ENCODE measurements at places on chromosomes 7 and 10. TPM values are rescaled to one million over a fixed set of nuclear protein-coding genes. Genes with fewer than 3 reads are reported as not detected.

GRCh38 chr7:28096713-28097112 lies 83.9 kb downstream of the JAZF1 start:
- DNase-seq, result peak; percentile 49

- DNase-seq, result no peak
Observed at GRCh38 chr10:121823993-121824463, 103.8 kb downstream of the ATE1 start.

Gene SPAM1
- polyA plus RNA-seq, result not detected

GRCh38 chr7:113113912-113114311 lies 4.4 kb downstream of the SMIM30 start:
- DNase-seq, result no peak

GRCh38 chr7:90972906-90973550 lies 291.2 kb upstream of the FZD1 start:
- no peak for DNase-seq

Gene FBXL15
- polyA plus RNA-seq, result 4.3 TPM

GRCh38 chr7:106064316-106064715 lies 47.8 kb downstream of the SYPL1 start:
- DNase-seq, result no peak

DNA sequence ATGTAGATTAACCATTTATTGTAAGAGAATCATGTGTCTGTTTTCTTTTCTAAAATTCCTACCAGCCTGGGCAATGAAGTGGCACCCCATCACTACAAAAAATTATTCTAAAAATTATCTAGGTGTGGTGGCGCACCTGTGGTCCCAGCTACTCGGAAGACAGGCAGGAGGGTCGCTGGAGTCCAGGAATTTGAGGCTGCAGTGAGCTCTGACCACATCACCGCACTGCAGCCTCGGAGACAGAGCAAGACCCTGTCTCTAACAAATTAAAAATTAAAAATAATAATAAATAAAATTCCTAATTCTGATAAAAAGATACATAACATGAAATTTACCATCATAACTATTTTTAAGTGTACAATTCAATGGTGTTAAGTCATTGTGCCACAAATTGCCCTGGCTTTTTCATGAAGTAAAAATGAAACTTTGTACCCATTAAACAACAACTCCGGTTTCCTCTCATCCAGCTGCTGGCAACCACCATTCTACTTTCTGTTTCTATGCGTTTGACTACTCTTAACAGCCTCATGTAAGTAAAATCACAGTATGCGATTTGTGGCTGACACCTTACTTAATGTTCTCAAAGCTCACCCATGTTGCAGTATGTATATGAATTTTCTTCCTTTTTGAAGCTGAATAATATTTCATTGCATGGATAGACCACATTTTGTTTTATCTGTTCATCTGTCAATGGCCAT lies 20.6 kb upstream of the USP6NL start:
- DNase-seq, result no peak

GRCh38 chr10:127456122-127456521 lies 93.0 kb upstream of the NPS start:
- DNase-seq, result no peak

DNA sequence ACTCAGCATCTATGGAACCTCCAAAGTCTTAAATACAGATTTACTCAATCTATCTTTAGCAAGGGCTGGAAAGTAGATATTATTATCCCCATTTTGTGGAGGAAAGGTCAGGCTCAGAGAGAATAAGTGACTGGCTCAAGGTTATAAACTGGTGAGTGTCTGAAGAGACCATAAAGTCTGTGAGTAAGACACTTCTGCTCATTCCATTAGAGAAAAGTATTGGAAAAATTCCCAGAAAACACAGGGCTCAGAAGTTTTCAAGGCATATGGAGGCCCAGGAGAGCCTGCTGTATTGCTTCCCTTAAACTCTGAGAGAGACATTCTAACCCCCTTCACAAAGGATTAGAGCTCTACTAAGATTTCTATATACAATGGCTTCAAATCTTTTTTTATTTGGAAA lies 134.8 kb downstream of the PCDH15 start:
- no peak for DNase-seq

- no peak for DNase-seq
Observed at GRCh38 chr7:92631850-92632487, 41.8 kb upstream of the FAM133B start.

- DNase-seq, result no peak
Observed at GRCh38 chr10:98338896-98339295, 70.9 kb upstream of the LOXL4 start.

Gene NPY
- polyA plus RNA-seq, result 0.32 TPM

DNA sequence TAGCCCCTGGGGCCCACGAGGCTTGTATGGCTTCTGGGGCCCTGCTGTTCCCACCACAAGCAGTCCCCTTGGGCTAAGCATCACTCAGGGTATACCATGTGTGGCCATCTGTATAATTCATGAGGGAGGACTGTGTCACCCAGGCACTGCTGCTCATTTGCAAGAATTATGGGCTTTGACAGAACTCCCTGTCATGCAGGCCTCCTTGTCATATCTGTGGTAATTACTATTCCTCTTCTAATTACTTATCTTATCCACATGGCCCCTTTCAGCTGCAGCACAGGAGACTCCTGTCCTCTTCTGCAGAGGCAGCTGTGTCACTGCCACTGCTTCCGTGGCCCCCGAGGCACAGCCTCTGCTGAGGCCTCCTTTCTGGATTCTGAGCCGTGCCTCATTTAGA lies 46.3 kb downstream of the LRMDA start:
- DNase-seq, result no peak

GRCh38 chr7:2441430-2442058 lies 34.7 kb downstream of the GRIFIN start:
- no peak for DNase-seq

GRCh38 chr7:84422790-84423189 lies 228.2 kb upstream of the SEMA3A start:
- DNase-seq, result no peak

DNA sequence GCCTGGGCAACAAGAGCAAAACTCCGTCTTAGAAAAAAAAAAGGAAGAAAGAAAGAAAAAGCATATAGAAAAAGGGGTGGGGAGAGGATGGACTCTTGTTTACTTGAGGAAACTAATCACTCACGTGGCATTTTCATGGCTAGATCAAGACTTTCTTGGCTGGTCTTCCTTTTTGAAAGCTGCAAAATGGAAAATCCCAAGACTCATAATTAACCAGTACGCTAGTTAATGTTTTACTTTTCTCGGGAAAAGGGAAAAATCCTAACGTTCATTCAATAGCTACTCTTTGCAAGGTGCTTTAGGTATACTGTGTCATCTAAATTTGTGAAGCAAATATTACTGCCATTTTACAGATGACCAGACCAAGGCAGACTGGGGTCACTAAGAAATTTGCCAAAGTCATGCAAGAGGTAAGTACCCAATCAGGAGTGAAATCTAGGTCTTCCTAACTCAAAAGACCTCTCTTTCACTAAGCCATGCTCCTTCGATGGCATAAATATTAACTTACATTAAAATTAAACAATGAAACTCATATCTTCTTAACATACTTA lies 24.4 kb downstream of the NAPEPLD start:
- DNase-seq, result no peak

- no peak for DNase-seq
Observed at GRCh38 chr10:93757136-93757535, 600 bp upstream of the LGI1 start.

DNA sequence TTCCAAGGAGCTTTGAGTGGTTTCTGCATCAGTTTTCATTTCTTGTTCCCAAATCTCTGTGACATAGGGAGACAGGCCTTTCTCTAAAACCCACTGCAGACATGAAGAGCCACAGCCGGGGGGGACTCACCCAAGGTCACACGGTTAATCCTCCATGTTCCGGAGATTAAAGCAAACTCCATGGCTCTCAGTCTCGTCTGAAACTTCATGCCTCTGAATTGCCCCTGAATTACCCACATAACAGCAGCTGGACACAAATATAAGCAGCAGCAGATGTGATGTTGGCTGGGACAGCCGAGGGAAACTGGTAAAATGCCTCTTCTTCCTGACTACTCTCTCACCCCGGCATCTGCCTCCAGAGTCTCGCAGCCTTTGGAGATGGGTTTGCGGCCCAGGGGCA lies 402.2 kb downstream of the DNAJB6 start:
- no peak for DNase-seq

- no peak for DNase-seq
Observed at GRCh38 chr7:51024867-51025266, 242.2 kb upstream of the GRB10 start.

GRCh38 chr10:117318909-117319308 lies 56.3 kb downstream of the PDZD8 start:
- no peak for DNase-seq

- DNase-seq, result no peak
Observed at GRCh38 chr7:66747881-66748511, 7.5 kb downstream of the RABGEF1 start.

Gene CDK1
- 98.7 TPM for polyA plus RNA-seq

GRCh38 chr10:113084031-113084430 lies 134.0 kb downstream of the TCF7L2 start:
- no peak for DNase-seq

Gene ZNF804B
- polyA plus RNA-seq, result 0.04 TPM

GRCh38 chr7:151993977-151994676 lies 31.3 kb upstream of the GALNT11 start:
- no peak for DNase-seq

- DNase-seq, result no peak
Observed at GRCh38 chr7:109659261-109659660, 1089.6 kb downstream of the DNAJB9 start.

GRCh38 chr7:136480901-136481300 lies 387.6 kb upstream of the CHRM2 start:
- no peak for DNase-seq

Gene C7orf57
- polyA plus RNA-seq, result 2.7 TPM

DNA sequence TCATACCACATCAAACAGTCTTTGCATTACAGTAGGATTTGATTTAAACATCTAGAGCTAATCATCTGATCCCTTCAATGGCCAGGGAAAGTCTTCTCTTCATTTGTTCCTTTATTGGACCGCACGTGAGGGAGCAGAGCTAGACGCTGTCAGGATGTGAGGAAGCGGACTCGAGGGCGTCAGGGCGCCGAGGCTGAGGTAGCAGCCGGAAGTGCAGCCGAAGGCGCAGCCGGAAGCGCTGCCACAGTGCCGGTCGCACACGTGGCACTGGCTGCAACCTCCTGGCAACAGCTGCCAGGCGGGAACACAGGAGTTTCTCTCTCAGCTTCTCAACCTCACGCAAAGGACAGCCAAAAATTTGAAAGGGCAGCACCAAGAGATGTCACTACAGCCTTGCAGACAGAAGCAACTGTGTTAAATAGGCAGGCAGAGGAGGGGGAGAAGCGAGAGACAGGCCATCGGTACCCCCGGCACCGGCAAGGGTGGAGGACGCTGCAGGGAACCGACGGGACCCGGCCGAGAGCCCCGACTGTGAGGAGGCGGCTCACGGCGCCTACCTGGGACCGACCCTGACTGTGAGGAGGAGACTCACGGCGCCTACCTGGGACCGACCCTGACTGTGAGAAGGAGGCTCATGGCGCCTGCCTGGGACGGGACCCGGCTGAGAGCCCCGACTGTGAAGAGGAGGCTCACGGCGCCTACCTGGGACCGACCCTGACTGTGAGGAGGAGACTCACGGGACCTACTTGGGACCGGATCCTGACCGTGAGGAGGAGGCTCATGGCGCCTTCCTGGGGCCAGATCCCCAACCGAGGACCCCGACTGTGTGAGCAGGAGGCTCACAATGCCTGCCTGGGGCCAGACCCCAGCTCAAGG lies 32.3 kb downstream of the VIPR2 start:
- no peak for DNase-seq

Gene HTR5A
- not detected for polyA plus RNA-seq

Gene TMEM270
- polyA plus RNA-seq, result 0.24 TPM

Measured in right lung (tissue), 10 donors.